ENCODE measurements at places on chromosomes 4 and X.

DNA sequence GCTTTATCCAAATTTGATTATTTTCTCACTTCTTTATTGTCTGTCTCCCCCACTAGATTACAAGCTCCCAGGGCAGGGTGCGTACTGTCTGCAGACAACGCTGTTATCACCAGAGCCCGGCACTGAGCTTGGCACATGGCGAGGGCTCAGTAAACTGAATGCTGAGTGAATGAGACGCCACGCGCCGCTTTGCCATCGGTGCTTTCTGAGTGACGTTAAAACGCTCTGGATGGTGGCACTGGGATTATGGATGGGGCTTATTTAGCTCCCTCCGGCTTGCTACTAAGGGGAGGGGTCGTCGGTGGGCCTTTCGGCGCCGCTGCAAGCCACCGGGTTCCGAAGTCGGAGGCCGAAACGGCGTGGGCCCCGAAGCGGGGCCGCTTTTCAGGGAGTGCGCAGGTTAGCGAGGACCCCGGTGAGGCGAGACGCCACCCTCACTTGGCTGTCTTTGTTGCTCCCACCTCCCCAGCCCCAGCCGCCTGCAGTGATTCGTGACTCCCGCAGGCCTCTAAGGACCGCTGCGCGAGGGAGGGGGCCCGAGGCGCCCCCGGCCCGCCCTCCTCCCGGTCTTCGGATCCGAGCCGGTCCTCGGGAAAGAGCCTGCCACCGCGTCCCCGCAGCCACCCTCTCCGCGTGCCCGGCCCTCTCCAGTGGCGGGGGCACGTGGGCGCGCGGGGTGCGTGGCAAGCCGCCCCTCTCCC is 569 bp upstream of the FHL1 start:
- DNase-seq: no peak

- DNase-seq: no peak
Measured at GRCh38 chrX:154661170-154661569, 7.8 kb upstream of the CTAG2 start.

GRCh38 chr4:158741326-158742021 is 18.3 kb upstream of the PPID start:
- no peak for DNase-seq

GRCh38 chrX:148914783-148915182 is 414.4 kb downstream of the AFF2 start:
- DNase-seq: peak; percentile 10

DNA sequence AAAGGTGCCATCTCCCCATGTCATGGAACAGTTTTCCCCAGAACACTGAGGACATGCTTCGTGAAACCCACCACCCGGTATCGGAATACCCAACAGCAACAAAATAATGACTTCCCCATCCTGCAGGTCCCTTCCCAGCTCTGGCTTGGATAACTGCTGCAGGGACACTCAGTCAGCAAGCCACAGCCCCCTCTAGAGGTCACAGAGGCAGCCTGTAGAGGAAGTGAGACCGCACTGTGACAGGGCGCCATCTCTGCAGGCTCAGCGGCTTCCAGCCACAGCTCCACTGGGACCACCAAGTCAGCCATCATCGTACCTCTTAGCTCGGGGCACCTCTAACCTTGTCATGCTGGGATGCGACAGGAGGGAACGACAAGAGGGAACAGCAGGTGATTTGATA is 315.9 kb downstream of the LDB2 start:
- no peak for DNase-seq

GRCh38 chr4:20493761-20494353 is 206.4 kb upstream of the PACRGL start:
- DNase-seq: peak; percentile 51

DNA sequence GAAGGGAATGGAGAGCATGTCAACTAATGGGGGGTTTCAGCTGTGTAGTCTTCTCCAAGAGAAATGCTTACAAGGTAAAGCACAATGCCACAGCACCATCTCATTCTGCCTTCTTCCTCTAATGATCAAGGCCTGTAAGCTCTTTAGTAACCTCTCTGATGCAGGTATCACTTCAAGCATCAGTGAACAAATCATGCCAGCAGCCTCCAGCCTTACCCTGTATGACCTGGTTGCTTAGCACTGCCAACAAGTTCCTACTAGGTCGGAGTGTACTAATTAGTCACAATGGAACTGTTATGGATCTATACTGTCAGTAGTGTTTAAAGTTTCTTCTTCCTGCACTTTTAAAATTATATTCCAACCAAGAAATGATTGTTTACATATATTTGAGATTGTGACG is 197.7 kb downstream of the GRID2 start:
- DNase-seq: no peak

GRCh38 chr4:108811486-108811885 is 48.6 kb upstream of the ETNPPL start:
- DNase-seq: no peak

DNA sequence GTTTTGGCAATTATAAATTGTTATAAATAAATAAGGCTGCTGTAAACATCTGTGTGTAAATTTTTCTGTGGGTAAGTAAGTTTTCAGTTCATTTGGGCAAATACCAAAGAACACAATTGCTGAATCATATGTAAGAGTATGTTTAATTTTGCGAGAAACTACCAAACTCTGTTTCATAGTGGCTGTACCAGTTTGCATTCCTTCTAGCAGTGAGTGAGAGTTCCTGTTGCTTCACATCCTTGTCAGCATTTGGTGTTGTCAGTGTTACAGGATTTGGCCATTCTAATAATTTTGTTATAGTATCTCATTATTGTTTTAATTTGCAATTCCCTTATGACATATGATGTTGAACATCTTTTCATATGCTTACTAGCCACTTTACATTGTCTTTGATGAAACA is 48.4 kb downstream of the ARFIP1 start:
- DNase-seq: no peak

GRCh38 chr4:53011259-53011905 is 149.3 kb downstream of the RASL11B start:
- no peak for DNase-seq

GRCh38 chrX:40573763-40574162 is 7.0 kb upstream of the ATP6AP2 start:
- DNase-seq: no peak

GRCh38 chrX:53317365-53318069 is 36.1 kb upstream of the IQSEC2 start:
- peak; percentile 36 for DNase-seq

- no peak for DNase-seq
Measured at GRCh38 chrX:30643313-30643821, 9.9 kb upstream of the GK start.

DNA sequence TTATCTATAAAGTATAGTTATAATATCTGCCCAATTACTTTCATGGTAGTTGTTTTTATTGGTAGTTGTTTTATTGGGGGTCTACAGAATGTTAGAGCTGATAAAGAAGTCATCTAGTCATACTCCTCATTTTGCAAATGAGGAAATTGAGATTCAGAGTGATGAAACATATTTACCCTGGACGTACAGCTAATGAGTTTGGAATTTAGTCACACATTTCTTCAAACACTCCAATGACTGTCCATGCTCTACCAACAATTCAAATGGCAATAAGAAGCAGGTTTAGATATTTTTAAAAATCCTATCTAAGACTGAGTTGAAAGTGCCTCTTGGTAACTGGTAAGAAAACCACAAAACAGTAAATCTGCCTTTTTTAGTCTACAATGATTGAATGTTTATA is 98.2 kb downstream of the MAGEC1 start:
- DNase-seq: no peak

DNA sequence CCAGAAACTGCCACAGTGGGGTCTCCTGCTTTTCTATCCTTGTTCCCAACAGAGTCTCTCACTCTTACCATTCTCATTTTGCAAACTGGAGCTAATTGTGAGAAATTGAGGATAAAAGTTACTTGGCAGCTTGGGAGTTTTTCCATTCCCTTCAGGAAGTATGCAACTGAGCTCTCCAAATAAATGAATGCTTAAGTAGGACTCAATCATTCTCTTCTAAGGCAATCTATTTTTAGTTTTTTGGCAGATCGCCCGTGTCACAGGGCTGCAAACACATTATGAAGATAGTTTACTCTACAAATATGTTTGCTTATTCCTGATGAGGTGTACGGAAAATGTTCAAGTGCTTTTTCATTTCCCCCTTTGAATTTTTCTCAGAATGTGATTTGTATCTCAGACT is 5.3 kb downstream of the ASB11 start:
- peak; percentile 8 for DNase-seq
